ENCODE measurements at places on chromosomes 11 and 22.
A peak's percentile ranks its signal among the peaks of the same experiment; 100 is the strongest.

- no peak for DNase-seq
Measured at GRCh38 chr22:47035425-47035881, 273.0 kb downstream of the TBC1D22A start.

- DNase-seq = no peak
Measured at GRCh38 chr22:42984814-42985530, 30.0 kb downstream of the PACSIN2 start.

- DNase-seq = no peak
Measured at GRCh38 chr22:25824828-25825423, 82.9 kb downstream of the MYO18B start.

DNA sequence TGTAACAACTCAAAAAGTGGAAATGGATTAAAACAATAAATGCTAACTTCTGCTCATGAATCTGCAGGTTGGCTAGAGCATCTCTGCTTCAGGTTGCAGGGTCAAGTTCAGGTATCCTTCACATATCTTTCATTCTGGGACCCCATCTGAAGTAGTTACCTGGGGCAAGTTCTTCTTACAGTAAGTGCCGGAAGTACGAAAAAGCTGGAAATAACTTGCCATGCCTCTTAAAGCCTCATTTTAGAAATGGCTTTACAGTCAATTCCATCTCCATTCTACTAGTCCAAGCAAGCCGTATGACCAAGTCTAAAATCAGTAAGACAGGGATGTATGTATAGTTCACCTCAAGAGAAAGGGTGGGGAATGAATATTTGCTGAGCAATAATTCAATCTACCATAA is 93.7 kb downstream of the FCHSD2 start:
- DNase-seq = no peak

GRCh38 chr11:107991868-107992414 is 16.8 kb upstream of the CUL5 start:
- no peak for DNase-seq

GRCh38 chr11:124153821-124154220 is 29.3 kb upstream of the OR10D3 start:
- no peak for DNase-seq

DNA sequence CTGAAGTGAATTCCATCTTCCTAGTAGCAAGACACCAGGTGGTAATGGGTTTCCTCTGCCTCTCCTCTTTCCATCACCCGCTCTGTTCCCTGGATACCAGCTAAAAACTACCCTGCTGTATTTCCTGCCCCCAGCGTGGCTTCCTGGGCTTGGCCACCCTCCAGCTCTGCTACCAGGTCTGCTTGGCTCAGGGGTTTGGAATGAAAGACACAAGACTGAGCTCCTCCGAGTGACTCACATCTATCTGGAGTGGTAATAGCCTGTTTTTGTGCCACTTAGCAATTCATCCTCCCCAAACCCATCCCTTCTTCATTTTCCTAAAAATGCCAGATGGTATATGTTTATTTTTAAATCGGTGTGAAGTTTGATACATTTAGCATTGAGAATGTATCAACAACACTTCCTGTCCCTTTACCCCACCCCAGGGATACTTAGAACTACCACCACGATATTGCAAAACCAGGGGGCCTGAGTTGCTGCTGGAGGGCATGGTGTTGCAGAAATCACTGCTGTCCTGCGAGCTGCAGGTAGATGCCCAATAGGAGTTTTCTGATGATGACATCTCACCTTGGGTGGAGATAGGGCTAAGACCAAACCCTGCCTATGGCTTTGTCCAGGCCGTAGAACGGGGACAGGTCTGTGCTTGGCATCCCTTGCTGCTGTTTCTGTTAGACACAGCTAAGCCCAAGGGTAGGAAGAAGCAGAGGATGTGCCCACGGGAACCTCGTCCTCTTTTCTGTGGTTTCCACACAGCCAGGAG is 7.5 kb upstream of the MICAL3 start:
- DNase-seq = peak; percentile 85

Data from COLO829 (cell line).